ENCODE measurements at places on chromosomes 12 and 14.

- DNase-seq: no peak
These were observed 22.9 kb upstream of the CALM1 start for GRCh38 chr14:90373887-90374286.

DNA sequence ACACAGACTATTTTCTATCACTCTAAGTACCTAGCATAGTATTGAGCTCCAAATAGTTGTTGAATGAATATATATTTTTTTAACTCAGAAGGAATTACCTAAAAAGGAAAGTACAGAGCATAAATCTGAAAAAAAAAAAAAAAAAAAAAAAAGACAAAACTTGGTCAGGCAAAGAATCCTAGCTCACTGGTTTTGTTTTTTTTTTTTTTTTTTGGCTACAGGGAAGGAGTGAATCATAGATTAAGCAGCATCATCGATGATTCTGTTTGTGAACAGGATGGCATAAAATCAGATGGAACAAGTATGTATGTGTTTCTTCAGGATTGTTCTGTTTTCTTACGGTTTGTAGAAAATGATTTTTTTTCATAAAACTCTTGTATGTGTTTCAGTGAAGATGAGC, 66.1 kb upstream of the BCAT1 start:
- no peak for DNase-seq

- no peak for DNase-seq
These were observed 101.6 kb downstream of the MGAT4C start for GRCh38 chr12:86154620-86155019.

- no peak for DNase-seq
These were observed 217.6 kb upstream of the CNTN1 start for GRCh38 chr12:40474630-40475029.

DNA sequence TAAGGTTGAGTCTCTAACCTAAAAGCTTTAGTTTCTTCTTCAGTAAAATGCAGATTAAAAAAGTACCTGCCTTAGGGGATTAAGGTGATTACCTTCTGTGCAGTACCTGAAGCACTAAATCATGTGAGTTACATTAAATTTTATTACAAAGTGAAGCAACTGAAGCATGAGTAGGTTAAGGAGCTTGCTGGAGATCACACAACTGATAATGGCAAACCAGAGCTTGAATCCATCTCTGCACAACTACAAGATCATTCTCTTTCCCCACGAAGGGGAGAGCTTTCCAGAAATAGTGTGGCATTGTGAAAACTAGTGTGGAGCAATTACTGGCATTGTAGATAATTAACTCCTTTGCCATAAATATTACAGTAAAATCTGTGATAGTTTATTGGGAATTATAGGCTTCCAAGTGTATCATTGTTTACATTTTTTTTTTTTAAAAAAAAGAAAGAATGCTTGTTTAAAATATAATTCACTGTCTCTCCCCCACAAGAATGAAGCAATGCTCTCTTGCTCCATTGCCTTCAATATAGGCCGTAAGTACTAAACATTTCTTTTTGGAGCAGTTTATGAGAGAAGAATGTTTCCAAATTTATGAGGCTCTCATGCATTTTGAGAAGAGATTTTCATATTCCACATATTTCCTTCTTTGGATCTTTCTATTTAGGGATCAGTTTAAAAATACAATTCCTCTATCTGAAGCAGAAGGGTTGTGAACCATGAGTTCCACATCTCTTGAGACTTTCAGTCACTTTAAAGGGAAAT, 20.5 kb downstream of the SLC38A2 start:
- no peak for DNase-seq

DNA sequence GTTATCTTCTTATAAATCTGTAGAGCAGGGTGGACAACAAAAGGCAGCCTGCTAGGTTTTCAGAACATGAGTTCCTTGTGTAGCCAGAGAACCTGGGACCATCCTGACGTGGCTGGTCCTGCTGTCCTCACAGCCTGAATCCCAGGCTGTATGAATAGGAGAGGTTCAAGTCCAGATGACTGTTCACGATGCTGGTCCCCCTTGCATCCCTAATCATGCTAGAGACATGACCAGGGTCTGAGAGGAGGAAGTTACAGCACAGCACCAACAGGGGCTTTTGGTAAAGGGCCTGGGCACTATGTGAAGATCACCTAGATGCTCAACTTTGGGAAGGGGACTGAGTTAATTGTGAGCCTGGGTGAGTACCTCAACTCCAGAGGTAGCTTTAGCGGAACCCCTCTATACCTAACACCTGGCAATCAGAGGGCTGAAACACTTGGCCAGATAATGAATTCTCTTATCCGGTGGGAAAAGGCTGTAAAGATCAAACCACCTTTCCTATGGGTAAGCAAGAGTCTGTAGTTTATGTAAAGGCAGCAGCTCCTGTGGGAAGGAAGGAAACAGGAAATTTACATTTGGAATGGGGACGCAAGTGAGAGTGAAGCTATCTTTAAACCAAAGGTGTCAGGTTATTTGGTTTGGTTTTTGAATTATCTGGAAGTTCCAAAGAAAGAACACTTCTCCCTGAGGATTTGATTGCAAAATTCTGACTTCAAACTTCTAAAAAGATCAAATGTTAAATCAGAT, 112.8 kb downstream of the DAD1 start:
- no peak for DNase-seq

GRCh38 chr14:99549684-99550083, 54.3 kb downstream of the CCDC85C start:
- DNase-seq: no peak

All from activated CD4-positive, alpha-beta T cell treated with anti-CD3 and anti-CD28 coated beads for 48 hours (primary cell).